ENCODE measurements at places on chromosomes 4 and X. TPM values are rescaled to one million over a fixed set of nuclear protein-coding genes. Genes with fewer than 3 reads are reported as not detected.

Gene C4orf54
- not detected for total RNA-seq

GRCh38 chr4:1922821-1923220 is 51.6 kb downstream of the NSD2 start:
- no peak for DNase-seq

DNA sequence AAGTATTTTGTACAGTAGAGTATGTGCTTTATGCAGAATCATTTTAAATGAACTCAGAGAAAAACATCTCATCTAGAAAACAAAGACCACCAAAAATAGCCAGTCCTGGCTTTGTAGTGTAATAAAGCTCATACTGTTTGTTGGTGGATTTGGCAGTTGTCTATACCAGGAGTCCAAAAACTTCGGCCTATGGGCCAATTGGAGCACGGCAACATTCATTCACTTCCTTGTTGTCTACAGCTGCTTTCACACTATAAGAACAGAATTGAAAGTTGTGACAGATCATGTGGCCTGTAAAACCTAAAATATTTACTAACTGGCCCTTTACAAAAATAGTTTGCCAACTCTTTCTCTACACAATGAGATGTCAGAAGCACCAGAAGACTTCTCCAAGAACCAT is 5.3 kb downstream of the FBXW7 start:
- DNase-seq = no peak

GRCh38 chr4:107552306-107552705 is 167.7 kb downstream of the PAPSS1 start:
- no peak for DNase-seq

GRCh38 chrX:24231131-24231540 is 81.6 kb downstream of the ZFX start:
- no peak for DNase-seq

DNA sequence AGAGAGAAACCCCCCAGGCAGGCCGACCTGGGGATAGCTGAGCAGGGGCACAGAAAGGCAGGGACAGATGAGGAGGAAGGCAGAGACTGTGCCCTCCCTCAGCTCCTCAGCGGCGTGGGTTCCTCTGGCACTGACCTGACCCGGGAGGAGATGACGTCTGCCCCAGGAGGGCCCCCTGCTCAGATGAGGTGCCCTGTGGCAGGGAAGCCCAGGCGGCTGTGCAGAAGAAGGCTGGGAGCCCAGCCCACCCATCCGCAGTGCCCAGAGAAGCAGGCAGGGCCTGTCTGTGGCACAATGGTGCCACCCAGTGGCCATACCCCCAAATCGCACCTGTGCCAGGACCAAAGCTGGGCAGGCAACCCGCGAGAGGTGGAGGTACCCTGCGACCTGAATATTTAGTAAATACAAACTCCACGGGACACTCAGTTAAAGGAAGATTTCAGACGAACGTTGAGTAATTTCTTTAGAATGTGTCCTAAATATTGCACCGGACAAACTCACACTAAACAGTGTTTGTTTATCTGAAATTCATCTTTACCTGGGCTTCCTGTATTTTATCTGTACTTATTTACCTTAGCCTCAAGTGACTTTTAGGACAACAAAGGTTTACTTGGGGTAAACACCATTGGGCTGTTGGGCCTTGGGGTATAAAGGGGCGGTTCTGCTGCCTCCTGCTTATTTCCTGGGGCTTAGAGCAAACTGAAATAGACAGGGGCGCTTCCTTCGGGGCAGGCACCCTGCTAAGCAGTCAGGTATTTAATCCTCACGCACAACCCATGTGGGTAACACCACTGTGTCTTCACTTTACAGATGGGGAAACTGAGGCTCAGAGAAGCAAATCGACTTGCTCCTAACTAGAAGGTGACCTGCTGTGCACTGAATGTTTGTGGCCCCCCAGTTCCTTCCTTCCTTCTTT is 46.5 kb upstream of the HMX1 start:
- peak; percentile 57 for DNase-seq

GRCh38 chrX:154399527-154400368 is 1.6 kb downstream of the RPL10 start:
- no peak for DNase-seq

- DNase-seq = no peak
Measured at GRCh38 chr4:161197912-161198311, 965.9 kb downstream of the FSTL5 start.

- DNase-seq = no peak
Measured at GRCh38 chr4:138982754-138983153, 32.8 kb upstream of the NOCT start.

DNA sequence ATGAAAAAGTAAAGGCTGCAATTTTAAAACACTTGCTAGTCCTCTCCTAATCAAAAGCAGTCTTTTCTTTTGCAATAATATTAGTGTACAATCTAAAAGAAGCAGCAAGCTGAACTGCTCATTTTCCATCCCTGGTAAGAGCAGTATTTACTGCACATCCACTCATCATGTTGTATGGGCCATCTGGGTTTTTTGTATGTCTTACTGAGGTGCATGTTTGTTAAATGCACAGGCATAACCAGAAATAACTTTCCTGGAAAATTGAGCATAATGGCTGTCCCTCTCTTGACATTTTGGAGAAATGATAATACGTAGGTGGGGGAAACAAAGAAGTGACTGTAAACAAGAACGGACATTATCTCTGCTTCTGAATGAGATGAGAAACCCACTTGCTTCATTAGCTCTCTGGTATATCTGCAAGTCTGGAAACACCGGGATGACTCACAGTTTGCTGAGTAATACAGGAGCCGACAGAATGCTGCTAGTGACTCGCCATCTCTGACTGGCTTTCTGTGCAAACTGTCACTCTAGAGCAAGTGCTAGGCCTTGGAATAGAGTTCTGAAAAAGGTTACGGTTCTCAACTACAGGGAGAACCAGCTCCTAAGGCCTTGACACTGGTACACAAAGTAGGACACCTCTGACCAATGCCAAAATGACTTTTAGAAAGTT is 85.7 kb upstream of the MTM1 start:
- no peak for DNase-seq

- no peak for DNase-seq
Measured at GRCh38 chrX:97380200-97380599, 496.5 kb downstream of the RPA4 start.

- no peak for DNase-seq
Measured at GRCh38 chr4:66577922-66578321, 907.6 kb upstream of the EPHA5 start.

- DNase-seq = no peak
Measured at GRCh38 chrX:69103539-69103938, 61.7 kb downstream of the PJA1 start.

GRCh38 chr4:152172146-152172545 is 363.7 kb downstream of the FBXW7 start:
- no peak for DNase-seq

DNA sequence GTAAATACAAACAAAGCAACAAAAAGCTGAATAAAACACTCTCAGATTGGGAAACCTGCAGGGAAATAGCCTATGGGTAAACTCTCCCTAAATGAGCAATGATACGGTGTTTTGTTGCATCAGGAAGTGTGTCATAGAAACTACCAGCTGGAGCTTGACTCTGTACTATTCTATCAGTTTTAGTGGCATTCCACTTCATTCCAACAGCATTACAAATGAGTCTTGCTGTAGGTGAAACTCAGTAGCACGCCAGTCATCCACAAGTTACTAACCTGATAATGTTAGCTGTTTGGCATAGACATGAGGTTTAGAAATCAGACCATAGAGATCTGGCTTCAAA is 24.9 kb downstream of the FGFBP1 start:
- DNase-seq = no peak

DNA sequence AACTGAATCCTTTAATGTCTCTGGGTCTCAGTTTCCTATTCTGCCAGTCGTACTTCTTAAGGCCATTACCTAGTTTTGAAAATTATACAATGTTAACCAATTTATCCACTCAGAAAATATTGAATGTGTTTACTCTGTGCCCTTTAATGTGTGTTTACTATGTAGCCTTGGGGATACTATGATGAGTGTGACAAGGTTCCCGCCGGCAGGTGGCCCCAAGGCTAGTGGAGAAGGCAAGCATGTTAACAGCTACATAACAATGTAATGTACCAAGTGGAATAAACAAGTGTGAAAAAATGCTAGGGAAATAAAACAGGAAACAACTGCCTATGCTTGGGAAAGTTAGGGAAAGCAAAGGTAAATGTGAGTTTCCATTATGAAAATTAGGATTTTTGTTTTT is 187.3 kb upstream of the MBNL3 start:
- DNase-seq = no peak

Gene GLOD5
- total RNA-seq = not detected

DNA sequence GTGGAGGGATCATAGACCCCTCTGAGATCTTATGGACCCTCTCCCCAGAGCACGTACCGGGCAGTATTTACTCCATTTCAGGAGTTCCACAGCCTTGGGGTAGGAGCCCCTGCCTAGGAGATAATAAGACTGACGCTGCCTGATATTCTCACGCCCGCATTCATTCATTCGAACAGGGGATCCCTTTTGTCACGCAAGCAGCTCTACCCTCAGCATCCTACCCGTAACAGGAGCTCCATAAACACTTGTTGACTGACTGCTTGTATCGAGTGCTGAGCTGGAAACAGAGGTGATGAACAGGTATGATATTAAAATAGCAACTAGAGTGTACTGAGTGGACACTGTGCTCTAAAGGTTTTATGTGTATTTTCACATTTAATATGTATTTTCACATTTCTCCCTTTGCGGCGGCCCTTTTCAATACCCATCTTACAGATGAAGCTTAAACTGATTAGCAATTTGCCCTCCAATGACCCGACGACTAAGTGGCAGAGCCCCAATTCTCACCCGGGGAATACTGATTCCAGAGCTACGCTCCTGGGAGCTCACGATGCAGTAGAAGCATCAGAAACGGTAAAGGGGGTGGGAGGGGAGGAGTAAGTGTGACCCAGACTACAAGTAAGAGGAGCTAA is 888 bp downstream of the RAB28 start:
- DNase-seq = no peak

DNA sequence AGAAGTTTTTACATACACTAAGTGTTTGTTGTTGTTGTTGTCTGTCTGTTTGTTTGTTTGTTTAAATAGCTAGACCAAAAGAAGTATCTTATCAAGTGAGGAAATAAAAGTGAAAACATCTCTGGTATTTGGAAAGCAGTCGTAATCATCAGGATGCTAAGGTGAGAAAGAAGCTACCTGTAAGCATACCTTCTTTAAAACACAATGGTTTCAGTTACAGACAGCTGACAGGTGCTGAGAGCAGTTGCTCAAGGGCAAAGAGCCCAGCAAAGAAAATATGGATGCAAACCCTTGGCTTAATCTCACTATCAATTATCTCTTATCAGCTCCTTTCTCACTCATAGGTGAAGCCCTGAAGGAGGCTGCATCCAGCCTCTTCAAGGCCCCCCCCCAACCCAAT is 42.8 kb upstream of the FBXW7 start:
- DNase-seq = no peak

DNA sequence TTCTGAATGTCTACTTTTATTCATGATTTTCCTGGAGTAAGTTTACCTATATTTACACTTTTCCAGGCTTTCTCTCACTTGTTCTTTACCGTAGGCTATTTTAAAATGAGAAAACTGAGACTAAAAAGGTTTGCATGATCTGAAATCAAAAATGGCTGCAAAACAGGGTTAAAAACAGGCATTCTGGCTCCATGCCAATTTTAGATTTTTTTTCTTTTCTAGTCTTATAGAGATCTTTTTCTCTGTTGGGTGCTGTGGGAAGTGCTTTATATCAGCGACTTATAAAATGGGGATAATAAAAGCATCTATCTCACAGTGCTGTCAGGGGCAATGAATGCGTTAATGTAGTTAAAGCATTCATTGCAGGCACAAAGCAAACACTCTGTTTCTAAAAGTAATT is 294.8 kb downstream of the PACRGL start:
- DNase-seq = no peak

GRCh38 chrX:9586992-9587392 is 122.1 kb downstream of the TBL1X start:
- DNase-seq = no peak

DNA sequence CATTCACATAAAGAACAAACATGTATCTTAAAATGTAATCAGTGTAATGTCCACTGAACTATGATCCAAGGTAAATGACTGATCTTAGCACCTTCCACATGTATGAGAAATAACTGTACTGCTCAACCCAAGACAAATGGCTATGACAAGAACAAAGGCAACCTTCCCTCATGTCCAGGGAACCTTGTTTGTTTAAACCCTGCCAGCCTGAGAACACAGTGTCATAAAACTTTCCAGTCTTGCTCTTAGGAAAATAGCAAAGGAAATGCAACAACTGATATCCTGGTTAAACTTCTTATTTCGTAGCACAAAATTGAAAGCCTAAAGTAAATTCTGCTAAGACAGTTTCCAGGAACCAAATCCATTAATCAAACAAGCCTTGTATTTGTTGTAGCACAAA is 494.3 kb downstream of the IL15 start:
- DNase-seq = no peak

- DNase-seq = no peak
Measured at GRCh38 chr4:38400946-38401345, 263.1 kb upstream of the KLF3 start.

- DNase-seq = no peak
Measured at GRCh38 chr4:2393353-2394270, 24.8 kb downstream of the ZFYVE28 start.

GRCh38 chrX:63281465-63281864 is 69.7 kb downstream of the SPIN4 start:
- no peak for DNase-seq

Gene CD38
- 5.8 TPM for total RNA-seq

GRCh38 chrX:112851806-112852205 is 11.2 kb upstream of the AMOT start:
- DNase-seq = no peak

Gene SPANXA1
- total RNA-seq = not detected

Gene PCSK1N
- not detected for total RNA-seq

- DNase-seq = no peak
Measured at GRCh38 chr4:76235915-76236314, 15.6 kb upstream of the FAM47E start.

DNA sequence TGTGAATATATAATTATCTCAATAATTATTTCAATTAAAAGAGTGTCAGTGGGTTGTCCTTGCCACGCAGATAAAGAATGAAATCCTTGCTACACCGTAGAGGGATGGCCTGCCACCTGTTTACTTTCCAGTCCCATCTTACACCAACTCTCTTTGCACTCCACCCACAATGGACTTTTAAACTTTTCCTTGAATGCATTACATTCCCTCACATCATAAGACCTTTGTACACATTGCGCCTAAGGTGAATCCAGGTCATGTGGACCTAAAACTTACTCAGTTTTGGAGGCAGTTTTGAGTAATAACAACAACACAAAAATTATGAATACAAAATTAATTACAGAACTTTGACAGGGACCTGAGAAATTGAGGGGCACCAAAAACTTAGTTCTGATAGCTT is 78.7 kb upstream of the PDE5A start:
- DNase-seq = no peak

GRCh38 chr4:77175201-77175611 is 18.2 kb downstream of the CCNG2 start:
- DNase-seq = no peak

Gene COL25A1
- not detected for total RNA-seq

Gene SYNPO2
- 0.24 TPM for total RNA-seq

GRCh38 chrX:68727696-68728095 is 80.2 kb downstream of the STARD8 start:
- DNase-seq = no peak

Gene TEX28
- total RNA-seq = not detected

Gene RPS6KA3
- 36.1 TPM for total RNA-seq

- no peak for DNase-seq
Measured at GRCh38 chr4:166903408-166903807, 330.9 kb downstream of the SPOCK3 start.

Gene F8A3
- 9.4 TPM for total RNA-seq

GRCh38 chr4:190014771-190015537 is 12.1 kb downstream of the FRG2 start:
- DNase-seq = no peak

Data from activated B cell treated with CpG ODN at 0.5 μM for 24 hours (primary cell).